ENCODE measurements at places on chromosomes 3 and 15.

DNA sequence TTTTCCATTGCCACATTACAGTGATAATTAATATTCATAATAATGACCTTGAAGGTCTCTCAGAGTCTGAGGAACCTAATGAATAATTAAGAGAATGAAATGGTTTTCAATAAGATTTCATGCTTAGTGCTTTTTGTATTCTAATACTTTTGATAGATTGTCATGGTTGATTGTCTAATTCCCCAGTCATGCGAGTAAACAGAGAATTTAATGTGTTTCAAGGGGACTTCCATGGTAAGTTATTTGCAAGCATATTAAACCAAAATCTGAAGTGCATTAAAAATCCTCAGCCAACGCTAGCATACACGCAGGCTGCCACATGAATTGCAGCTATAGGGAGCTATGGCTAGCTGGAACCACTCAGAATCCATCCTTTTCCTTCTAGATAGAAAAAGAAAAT, 18.9 kb upstream of the ANO10 start:
- DNase-seq = no peak

DNA sequence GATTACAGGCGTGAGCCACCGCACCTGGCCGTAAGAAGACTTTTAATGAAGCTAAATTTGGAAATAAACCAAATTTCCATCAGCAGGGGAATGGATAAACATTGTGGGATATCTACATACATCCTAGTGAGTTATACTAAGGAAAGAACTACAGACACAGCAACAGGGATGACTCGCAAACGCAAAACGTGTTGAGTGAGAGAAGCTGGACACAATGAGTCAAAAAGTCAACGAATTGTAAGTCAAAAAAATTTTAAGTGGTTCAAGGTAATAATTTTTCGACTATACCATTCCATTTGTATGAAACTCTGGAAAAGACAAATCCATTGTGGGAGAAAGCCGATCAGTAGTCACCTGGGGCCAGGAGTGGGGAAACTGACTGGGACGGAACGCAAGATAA, 19.9 kb downstream of the PLA2G4F start:
- no peak for DNase-seq

GRCh38 chr3:42803414-42804105, 730 bp downstream of the HIGD1A start:
- DNase-seq = peak; percentile 35

- DNase-seq = no peak
Observed at GRCh38 chr3:53486961-53487654, 7.3 kb upstream of the CACNA1D start.

GRCh38 chr3:49295489-49296058, 18.5 kb upstream of the C3orf62 start:
- DNase-seq = peak; percentile 41

- no peak for DNase-seq
Observed at GRCh38 chr15:77023576-77024272, 28.8 kb downstream of the PSTPIP1 start.

DNA sequence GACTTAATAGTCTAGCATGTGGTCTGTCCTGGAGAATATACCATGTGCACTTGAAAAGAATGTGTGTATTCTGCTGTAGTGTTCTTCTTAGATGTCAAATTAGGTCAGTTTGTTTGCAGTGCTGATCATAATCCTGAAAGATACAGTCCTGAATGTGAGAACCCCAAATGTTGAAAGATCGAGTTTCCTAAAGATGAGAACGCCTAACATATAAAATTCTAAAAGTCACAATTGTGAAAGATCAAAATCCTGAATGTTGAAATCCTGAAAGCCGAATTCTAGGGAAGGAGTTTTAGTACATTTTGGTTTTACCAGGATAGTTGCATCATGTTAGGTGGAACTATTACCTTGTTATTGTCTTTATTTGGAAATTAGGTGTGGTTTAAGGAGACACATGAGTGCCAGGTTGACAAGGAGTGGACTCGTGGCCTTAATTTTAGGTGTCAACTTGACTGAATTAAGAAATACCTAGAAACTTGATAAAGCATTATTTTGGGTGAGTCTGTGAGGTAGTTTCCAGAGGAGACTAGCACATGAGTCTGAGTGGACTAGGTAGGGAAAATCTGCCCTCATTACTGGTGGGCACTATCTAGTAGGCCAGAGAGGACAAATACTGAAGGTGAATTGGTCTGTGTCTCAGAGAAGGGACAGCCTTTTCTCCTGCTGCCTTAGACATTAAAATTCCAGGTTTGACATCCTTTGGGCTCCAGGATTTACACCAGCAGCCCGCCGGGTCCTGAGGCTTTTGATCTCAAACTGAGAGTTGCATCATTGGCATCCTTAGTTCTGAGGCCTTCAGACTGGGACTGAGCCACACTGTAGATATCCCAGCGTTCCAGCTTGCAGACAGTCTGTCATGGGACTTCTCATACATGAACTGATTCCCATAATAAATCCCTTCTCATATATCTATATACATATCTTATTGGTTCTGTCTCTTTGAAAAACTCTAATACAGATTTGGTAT, 77.1 kb downstream of the LRRC28 start:
- no peak for DNase-seq

- peak; percentile 83 for DNase-seq
Observed at GRCh38 chr15:100999369-100999768, 80.2 kb downstream of the LRRK1 start.

DNA sequence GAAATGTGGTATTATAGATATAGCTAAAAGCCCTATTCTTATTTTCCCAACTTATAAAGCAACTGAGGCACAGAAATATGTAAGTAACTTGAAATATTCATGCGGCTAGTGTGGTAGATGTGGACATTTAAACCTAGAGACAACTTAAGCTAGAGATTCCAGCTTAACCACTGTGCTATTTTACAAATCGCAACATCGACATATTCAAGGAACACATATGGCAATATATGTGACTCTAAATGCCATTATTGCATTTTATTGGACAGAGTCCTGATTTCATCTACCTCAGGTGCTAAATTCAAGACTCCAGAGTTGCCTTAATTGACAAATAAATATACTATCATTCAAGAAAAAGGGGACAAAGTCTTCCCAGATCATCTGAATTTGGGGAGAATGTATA, 442.3 kb downstream of the NLGN1 start:
- DNase-seq = no peak

GRCh38 chr3:39531665-39532064, 64.2 kb downstream of the MOBP start:
- DNase-seq = peak; percentile 15

DNA sequence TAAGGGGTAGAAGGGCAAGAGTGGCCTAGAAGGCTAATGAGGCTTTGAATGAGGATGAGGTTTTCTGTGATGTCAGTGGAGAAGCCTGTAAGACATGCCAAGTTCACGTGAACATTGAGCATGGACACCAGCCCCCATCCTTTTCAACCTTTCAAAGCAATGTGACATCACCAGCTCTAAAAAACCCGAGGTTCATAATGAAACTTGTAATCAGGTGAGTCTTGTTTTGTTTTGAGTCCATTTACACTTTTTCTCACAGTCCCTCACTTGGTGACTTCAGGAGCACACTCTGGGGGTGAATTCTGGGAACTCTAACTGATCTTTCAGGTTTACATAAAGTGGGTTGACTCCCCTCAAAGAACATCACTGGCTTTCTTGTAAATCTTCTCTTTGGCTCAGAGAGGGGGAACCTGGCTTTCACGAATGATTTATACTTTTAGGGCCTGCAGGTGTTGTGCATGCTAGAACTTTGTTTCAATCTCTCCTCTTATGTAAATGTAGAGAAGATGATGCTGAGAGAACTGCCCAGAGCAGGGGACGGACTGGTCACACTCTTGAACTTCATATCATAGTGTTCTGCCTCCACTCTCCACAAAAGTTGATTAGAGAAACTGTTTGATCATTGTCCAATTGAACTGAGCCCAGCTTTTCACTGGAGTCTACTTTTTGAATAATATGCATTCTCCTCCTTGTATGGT, 224.7 kb upstream of the SATB1 start:
- DNase-seq = no peak

DNA sequence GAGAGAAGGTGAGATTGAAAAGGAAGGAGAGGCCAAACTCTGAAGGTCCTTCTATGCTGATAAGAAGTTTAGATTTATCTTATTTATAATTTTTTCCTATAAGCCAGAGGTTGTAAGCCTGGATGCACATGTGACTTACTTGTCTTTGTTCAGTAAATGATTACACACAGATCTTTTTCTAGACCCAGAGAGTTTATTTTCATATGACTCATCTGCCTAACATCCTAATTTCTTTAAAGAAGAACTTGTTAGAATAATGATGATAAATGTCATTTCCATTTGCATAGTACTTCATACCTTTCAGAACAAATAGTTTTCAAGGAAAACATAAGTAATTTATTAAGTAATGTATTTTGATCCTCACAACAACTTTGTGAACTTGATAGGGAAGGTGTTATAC, 434.8 kb upstream of the DPH6 start:
- peak; percentile 57 for DNase-seq
